Left ventricle myocardium inferior (tissue), 1 donor: ENCODE measurements at places on chromosomes 6 and 20. TPM values are rescaled to one million over a fixed set of nuclear protein-coding genes. Genes with fewer than 3 reads are reported as not detected.

DNA sequence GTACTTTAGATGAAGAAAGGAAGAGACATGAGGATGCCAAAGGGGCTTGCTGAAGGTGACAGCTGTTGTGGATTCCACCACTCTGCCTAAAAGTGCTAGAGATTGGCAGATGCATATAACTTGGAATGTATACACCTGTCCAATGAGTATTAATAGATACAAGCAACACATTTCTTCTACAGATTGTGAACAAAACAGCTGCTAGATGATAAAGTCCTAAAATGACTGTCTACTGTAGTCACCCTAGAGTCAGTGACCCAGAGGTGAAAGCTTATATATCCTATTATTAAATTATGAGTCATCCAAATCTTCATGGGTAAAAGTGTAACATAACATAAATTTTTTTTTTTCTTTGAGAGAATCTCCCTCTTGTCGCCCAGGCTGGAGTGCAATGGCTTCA is 5.2 kb downstream of the RNF217 start:
- no peak overlapping the region for H3K4me3 ChIP-seq
- DNase-seq: no peak
- peaks cover 58% of the 10 kb centered on the region for H3K4me1 ChIP-seq
- H3K36me3 ChIP-seq: peaks cover 15% of the 10 kb centered on the region

DNA sequence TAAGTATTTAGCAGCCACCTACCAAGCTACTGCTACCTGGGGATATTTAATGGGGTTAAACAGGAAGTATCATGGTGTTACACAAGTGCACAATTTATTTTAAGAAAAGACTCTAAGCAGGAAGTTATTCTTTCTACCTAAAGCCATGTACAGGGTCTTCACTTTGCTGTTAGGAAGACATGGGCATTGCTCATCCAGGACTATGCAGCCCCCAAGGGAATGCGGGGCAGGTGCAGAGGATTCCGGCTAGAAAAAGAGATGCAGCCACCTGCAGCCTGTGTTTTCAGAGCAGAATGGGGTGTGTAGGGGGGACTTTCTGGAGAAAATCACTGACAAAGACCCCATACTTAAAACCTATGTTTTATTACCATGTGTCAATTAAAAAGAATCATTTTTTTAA is 399.1 kb upstream of the NOX3 start:
- DNase-seq: no peak
- no peaks in the 10 kb centered on the region for H3K27me3 ChIP-seq
- no peak overlapping the region for H3K27ac ChIP-seq
- no peaks in the 10 kb centered on the region for H3K36me3 ChIP-seq
- H3K4me1 ChIP-seq: no peaks in the 10 kb centered on the region
- no peak overlapping the region for H3K4me3 ChIP-seq

DNA sequence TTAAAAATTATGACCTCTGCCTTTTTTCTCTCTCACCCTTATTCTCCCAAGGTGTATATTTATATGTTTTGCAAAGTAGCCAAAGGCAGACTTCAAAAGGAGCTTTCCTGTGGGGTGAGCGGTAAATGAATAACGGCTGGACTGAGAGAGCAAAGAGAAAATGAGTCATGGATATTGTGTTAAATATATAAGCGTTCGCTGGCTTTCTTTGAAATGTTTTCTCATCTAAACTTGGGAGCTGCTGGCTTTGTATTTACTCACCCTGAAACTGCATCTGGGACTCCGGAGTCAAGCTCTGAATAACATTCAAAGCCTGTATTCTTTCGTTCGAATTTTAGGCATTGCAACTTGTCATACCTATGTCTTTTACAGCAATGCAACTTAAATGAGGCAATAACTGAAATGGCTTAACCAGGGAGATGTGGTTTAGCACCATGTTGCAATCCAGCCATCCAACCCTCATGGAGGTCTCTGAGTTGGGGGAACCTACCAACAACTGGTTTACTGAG is 32.0 kb downstream of the ATXN1 start:
- peaks cover 54% of the 10 kb centered on the region for H3K4me1 ChIP-seq
- no peak overlapping the region for H3K4me3 ChIP-seq
- no peaks in the 10 kb centered on the region for H3K36me3 ChIP-seq
- DNase-seq: no peak
- H3K27ac ChIP-seq: no peak overlapping the region
- no peaks in the 10 kb centered on the region for H3K27me3 ChIP-seq

GRCh38 chr6:52059821-52060220 is 27.6 kb downstream of the PKHD1 start:
- no peak overlapping the region for H3K4me3 ChIP-seq
- H3K27me3 ChIP-seq: peaks cover 2% of the 10 kb centered on the region
- H3K27ac ChIP-seq: no peak overlapping the region
- no peak for DNase-seq
- H3K36me3 ChIP-seq: no peaks in the 10 kb centered on the region

OR2H1 gene
- total RNA-seq: not detected

OR11A1 gene
- not detected for total RNA-seq
